ENCODE measurements at places on chromosomes 11 and 22.

DNA sequence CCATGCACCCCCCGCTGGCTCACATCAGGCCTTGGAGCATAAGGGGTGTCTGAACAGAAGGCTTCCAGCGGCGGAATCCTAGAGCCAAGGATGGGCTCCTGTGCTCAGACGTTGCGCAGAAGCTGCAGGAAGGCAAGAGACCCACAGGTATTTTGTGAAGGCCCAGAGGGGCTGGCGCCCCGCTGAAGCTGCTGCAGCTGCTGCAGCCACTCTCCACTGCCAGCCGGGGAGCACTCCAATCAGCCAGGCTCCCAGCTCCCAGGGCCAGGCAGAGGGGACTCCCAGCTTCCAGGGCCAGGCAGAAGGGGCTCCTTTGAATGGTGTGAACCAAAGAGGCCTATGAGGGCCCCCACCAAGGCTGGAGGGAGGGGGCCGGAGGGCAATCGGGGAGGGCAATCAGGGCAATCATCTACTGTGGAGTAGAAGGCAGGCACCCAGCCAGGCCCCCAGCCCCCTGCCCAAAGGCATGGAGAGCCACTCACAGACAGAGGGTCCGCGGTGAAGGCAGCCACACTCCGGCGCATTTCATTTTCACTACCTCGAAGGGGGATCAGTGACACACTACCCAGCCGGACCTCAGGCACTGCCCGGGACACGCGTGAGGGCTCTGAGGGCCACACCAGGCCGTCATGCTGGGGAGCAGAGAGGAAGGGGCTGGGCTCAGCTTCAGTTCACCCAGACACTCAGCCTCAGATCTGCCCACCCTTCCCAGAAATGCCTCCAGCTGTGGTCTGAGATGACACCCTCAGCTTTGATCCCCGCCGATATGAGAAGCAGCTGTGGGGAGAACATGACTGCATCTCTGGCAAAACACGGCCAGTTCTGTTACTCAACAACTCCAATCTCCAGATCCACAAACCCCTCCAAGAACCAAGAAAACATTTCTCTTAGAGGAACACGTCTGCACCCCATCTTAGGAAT, 11.6 kb upstream of the PDE2A start:
- DNase-seq, result no peak

- DNase-seq, result no peak
Observed at GRCh38 chr22:46869329-46869728, 106.9 kb downstream of the TBC1D22A start.

GRCh38 chr11:66243782-66244535, 24.5 kb upstream of the RAB1B start:
- no peak for DNase-seq

DNA sequence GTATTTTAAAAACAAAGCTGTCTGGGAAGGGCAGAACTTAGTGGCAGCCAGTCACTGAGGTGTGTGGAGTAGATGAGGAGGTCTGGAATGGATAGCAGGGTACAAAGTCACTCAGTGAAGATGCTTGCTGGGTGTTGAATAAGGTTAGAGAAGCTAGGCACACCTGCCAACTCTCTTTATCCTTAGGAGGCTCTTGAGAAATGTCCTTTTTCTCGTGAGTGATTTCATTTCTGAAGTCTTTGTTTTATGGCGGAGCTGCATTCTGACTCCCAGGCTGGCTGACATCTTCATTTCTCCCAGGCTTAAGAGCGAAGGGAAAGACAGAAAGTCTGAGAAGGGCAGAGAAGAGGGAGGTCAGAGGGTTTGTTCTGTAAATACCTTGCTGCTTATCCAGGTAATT, 31.0 kb downstream of the CECR2 start:
- DNase-seq, result no peak

DNA sequence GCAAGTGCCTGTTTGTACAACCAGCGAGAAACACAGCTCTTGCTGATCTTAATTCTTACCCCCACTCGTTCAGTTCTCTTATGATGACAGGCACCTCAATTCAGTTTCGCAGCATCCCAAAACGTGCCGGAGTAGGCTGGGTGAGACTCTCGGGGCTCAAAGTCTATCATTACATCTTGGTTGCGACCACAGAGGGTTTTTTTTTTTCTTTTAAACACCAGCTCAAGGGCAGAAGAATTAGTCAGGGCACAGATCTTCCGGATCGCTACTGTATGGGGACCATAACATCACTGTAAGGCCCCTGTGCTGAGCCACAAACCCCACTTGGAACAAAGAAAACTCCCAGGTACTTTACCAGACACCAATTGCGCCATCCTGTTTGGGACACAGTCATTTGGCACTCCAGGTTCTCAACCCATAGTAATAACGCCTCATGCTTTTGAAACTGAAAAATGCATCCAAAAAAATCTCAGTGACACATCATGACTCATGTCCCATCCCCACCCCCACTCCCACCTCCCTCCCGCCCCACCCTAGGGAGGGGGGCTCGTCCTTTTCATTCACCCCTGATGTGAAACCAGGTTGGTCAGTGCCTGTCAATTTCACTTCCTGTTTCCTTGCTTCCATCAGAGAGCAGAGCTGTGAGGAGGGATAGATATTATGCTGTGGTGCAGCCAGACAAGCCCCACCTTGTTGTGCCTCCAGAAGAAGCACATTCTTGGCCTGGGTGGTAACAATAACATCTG, 41.0 kb upstream of the CD5 start:
- peak; percentile 48 for DNase-seq

- DNase-seq, result no peak
Observed at GRCh38 chr11:34028425-34028824, 23.1 kb upstream of the CAPRIN1 start.

GRCh38 chr11:47152126-47152952, 24.3 kb downstream of the ARFGAP2 start:
- DNase-seq, result no peak

- DNase-seq, result no peak
Observed at GRCh38 chr22:50264104-50264745, 2.7 kb upstream of the MAPK12 start.

DNA sequence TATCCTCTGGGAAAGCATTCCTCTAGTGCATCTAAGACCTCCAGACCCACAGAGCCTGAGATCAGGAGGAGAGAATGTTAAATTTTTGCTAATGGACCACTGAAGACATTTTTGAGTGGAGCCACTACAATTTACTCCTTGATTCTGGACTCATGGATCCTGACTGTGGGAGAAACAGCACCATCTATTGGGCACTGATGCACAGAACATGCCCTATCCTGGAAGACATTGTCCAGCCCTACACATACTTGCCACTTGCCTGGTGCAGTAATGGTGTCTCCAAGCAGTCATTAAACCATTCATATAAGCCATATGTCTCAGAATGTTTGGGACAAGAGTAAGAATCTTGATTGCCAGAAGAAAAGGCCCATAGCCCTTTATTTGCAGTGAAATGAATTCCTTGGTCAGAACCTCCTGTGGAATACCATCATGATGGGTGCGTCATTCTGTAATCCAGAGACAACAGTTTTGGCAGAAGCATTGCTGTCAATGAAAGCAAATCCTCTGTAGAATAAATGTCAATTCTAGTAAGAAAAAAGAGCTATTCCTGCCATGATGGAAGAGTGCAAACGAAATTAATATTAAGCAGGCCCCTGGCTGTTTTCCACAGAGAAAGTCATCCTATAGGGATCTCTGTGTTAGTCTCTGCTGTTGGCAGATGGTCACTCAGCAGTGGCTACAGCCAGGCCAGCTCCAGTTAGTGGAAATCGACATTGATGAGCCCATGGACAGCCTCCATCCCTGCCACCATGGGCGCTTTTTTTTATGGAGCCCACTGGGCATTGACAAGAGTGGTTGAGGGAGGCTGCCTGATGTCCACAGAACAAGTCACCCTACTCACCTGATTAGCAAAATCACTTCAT, 43.5 kb downstream of the GGTLC2 start:
- no peak for DNase-seq

DNA sequence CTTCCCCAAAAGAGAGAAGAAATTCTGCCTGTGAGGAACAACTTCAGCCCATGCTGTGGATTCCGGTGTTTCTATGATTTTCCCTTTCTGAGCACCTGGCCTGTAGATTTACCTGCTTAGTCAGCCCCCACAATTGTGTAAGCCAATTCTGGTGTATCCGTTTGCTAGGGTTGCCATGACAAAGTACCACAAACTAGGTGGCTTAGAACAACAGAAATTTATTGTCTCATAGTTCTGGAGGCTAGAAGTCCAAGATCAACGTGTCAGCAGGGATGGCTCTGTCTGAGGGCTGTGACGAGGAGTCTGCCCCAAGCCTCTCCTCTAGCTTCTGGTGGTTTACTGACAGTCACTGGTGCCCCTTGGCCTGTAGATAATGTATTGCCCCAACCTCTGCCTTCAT, 15.9 kb upstream of the CYB5R2 start:
- DNase-seq, result no peak

DNA sequence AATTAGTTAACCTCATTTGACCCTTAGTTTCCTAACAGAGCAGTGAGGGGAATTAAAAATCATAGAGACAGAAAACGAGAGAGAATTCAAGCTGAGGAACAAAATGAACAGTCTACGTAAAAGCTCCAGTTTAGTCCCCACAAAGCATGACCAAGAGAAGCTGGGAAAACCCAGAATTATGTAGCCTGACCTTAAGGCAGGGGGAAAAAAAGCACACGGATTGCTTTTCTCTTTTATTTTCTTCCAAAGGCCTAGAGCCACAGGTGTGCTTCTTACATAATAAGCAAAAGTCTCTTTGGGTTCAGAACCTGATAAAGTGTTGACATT, 514 bp upstream of the AMBRA1 start:
- no peak for DNase-seq

DNA sequence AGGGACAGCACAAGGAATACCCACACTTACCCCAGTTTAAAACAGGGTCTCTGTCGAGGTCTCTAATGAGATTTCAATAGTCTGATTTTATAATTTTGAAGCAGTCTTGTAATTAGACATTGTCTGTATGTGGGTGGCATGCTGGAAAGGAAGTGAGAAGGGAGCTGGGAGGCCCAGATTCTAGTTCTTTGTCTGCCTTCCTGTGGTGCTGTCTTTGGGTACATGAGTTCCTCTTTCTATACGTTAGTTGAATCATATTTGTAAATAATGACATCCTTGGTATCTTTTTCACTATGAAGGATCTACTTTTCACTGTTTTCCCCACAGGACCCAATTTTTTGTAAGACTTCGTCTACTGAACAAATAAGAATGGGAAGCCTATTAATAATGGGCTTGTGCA, 42.0 kb upstream of the TENM4 start:
- no peak for DNase-seq

GRCh38 chr11:128857341-128857740, 9.8 kb downstream of the KCNJ1 start:
- no peak for DNase-seq

DNA sequence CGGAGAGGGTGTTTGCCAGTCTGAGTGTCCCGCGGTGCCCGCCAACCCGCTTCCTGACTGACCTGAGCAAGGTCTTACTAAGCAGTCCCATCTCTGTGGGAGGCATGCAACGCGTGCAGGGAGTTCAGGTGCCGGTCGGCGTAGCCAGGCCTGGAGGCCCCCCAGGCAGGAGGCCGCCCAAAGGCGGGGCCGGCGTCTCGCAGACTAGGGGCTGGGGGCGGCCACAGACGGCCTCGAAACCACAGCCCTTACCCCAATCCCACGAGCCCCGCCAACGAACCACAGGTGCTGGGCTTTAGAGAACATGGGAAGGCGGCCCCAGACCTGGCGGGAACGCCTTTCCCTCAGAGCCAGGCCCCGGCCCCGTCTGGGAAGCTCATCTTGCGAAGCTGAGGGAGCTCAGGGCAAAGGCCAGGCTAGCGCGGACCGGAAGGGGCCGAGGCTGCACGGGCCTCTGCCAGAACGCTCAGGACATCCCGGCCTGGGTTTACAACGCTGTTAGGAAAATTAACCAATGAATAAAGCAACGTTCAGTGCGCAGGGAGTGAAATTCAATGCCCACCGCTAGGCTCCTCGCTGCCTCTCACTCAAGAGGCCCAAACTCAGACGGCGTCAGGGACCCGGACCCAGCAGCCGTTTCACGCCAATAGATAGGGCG, 2.1 kb upstream of the MTFP1 start:
- peak; percentile 42 for DNase-seq

DNA sequence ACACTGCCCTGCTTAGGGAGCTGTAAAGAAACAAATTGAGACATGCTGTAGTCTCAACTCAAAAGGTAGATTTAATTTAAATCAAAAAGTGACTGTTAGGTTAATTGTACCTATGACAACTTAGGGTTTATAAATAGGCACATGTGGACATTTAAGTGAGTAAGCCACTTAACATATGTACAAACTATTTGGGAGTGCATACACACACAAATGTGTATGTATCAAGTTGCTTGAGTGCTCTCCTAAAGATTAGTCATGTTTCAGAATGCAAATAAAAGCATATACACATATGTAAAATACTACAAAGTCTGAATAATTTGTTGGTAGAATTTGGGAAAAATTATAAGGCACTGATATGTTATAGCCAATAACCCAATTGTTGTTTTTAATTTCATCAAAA, 1435.7 kb downstream of the LRRC4C start:
- no peak for DNase-seq

DNA sequence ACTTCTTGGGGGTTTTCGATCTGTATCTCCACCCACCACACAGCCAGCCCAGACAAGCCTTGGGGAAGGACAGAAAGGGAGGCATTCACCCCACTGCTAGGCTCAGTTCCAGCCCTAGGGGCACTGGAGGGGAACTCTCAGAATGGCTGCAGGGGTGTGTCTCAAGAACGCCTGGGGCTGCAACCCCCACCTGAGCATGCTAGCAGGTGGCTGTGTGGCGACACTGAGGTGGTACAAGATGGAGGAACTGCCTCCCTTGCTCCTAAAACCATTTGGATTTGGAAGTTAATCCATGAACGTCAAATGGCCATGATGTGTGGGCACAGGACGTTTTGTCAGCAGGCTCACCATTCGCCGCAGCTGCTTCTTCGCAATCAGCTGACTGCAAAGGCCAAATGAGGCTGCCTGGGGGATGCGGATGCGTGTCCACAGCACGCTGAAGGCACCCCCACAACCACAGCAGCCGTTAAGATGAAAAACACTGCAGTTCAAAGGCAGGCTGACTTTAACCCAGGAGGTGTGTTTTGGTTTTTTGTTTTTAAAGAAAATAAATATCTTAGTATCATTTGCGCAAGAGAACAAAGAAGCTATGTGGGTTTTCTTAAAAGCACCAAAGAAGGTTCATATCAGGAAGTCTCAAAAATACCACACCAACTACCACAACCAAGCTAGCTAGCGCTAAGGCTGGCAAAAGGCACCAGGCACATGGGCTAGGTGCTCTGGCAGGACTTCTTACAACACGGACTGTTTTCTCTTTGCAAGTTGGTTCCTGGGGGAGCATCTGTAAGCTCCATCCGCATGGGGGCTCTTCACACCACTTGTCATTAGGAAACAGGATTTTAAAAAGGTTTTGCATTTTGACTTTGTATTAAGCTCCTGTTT, 22.2 kb upstream of the NAP1L4 start:
- no peak for DNase-seq

- no peak for DNase-seq
Observed at GRCh38 chr11:124331873-124332272, 11.9 kb upstream of the OR8D2 start.

- no peak for DNase-seq
Observed at GRCh38 chr11:111298413-111299100, at the start of gene POU2AF3. Gene POU2AF3 (plus strand): TSS chr11:111298546. CDS start chr11:111298582, 36 bp downstream.

All from activated naive CD4-positive, alpha-beta T cell (primary cell).